ENCODE measurements at places on chromosomes 7 and 10. TPM values are rescaled to one million over a fixed set of nuclear protein-coding genes. Genes with fewer than 3 reads are reported as not detected.

DNA sequence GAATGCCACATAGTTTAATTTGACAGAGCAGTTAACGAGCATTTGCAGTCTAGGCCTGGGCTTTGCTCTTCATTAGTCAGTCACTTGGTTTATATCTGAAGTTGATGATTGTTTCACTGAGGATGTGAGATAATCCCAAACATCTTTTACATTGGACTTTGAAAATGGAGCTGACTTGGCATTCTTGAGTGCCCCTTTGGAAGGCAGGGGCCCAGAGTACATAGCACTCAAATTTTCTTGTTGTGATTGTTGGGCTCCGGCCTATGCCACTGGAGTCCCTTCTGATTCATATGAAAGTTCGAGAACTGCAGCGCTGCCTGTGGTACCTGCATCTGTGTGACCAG lies 21.9 kb downstream of the DNAJB6 start:
- no peak overlapping the region for H3K27ac ChIP-seq
- H3K27me3 ChIP-seq, result no peaks in the 10 kb centered on the region
- no peak for DNase-seq

The USP6NL gene
- 2.8 TPM for total RNA-seq

DNA sequence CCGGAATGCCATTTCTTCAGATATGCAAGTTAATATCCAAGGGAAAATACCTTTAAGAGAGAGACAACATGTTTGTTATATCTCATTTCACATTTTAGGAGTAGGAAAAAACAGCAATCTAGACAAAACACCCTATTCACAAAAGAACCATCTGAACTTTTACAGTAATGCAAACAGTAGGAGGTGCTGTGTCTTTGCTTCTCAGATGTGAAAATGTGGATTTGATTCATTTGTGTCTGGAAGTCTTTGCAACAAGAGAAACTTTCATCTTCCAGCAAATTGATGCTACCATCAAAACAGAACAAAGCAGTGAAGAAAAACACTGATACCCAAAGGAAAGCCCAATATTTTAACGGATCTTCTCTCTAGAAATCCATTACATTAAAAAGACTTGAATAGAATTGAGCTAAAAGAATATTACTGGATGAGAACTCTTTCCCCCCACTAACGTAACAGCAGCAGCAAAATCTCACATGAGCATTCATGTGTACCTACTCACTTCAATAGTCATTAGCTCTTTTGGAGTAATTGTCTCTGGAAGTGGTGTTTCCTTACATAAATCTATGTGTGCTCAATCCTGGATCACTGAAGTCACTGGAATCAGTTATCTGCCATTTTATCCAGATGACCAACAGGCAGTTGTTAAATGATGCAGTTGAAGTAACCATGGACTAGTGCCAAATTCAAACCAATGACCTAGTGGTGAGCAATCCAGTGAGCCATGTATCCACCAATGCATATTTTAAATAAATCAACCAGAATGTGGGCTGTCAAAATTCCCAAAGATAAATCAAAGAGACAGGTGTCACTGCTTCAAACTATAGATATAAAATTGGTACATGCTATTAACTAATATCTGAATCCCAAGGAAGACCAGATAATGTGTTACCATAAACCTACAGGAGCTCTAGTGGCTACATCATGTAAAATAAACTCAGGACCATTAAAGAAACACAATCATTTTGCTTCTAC lies 1.8 kb downstream of the SEMA3C start:
- DNase-seq, result no peak
- H3K4me3 ChIP-seq, result no peak overlapping the region
- H3K27me3 ChIP-seq, result no peaks in the 10 kb centered on the region

GRCh38 chr10:5393529-5393928 lies 11.1 kb downstream of the TUBAL3 start:
- H3K36me3 ChIP-seq, result no peaks in the 10 kb centered on the region
- no peak overlapping the region for H3K4me3 ChIP-seq
- no peak overlapping the region for H3K27ac ChIP-seq
- no peak for DNase-seq

- H3K27me3 ChIP-seq, result peaks cover 1% of the 10 kb centered on the region
- no peaks in the 10 kb centered on the region for H3K4me1 ChIP-seq
- no peaks in the 10 kb centered on the region for H3K36me3 ChIP-seq
- DNase-seq, result no peak
- no peak overlapping the region for H3K4me3 ChIP-seq
- no peak overlapping the region for H3K27ac ChIP-seq
These were observed 38.9 kb downstream of the ECHDC3 start for GRCh38 chr10:11781114-11781513.

- H3K36me3 ChIP-seq, result no peaks in the 10 kb centered on the region
- peaks cover 16% of the 10 kb centered on the region for H3K4me1 ChIP-seq
- no peak overlapping the region for H3K4me3 ChIP-seq
- DNase-seq, result no peak
- peaks cover 49% of the 10 kb centered on the region for H3K27me3 ChIP-seq
- H3K27ac ChIP-seq, result no peak overlapping the region
These were observed 1.7 kb upstream of the CFAP43 start for GRCh38 chr10:104233817-104234216.

- no peaks in the 10 kb centered on the region for H3K27me3 ChIP-seq
- H3K4me1 ChIP-seq, result no peaks in the 10 kb centered on the region
- H3K27ac ChIP-seq, result peak overlapping the region; percentile 26
These were observed 158.4 kb upstream of the NEBL start for GRCh38 chr10:21055339-21056135.

The SFRP5 gene
- total RNA-seq, result not detected

The CFTR gene
- not detected for total RNA-seq

- H3K36me3 ChIP-seq, result no peaks in the 10 kb centered on the region
- DNase-seq, result no peak
- no peaks in the 10 kb centered on the region for H3K4me1 ChIP-seq
- no peaks in the 10 kb centered on the region for H3K27me3 ChIP-seq
These were observed 169.5 kb downstream of the CPED1 start for GRCh38 chr7:121157885-121158590.

GRCh38 chr7:91949221-91950009 lies 8.8 kb downstream of the AKAP9 start:
- no peaks in the 10 kb centered on the region for H3K4me1 ChIP-seq
- no peak overlapping the region for H3K4me3 ChIP-seq
- H3K36me3 ChIP-seq, result no peaks in the 10 kb centered on the region
- DNase-seq, result peak; percentile 19
- H3K27me3 ChIP-seq, result no peaks in the 10 kb centered on the region

DNA sequence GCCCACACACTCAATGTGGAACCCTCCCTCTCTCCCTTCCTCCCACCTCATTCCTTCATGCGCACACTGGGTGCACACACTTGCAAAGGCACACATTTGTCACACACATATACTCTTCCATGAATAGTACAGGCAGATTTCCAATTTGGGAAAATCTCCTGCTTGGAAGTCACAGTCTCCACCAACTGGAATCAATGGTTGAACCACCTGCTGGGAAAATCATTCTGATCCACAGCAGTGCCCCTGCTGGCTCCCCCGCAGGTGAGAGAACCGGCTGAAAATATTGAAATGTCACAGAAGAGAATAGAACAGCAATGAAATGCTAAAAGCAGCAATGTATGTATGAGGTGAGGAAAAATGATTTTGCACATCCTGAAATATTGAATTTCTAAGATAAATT lies 232.7 kb downstream of the ADAM12 start:
- H3K27me3 ChIP-seq, result no peaks in the 10 kb centered on the region
- peak overlapping the region; percentile 57 for H3K4me3 ChIP-seq
- no peak for DNase-seq
- no peak overlapping the region for H3K27ac ChIP-seq
- no peaks in the 10 kb centered on the region for H3K36me3 ChIP-seq
- no peaks in the 10 kb centered on the region for H3K4me1 ChIP-seq

The LIPM gene
- not detected for total RNA-seq

DNA sequence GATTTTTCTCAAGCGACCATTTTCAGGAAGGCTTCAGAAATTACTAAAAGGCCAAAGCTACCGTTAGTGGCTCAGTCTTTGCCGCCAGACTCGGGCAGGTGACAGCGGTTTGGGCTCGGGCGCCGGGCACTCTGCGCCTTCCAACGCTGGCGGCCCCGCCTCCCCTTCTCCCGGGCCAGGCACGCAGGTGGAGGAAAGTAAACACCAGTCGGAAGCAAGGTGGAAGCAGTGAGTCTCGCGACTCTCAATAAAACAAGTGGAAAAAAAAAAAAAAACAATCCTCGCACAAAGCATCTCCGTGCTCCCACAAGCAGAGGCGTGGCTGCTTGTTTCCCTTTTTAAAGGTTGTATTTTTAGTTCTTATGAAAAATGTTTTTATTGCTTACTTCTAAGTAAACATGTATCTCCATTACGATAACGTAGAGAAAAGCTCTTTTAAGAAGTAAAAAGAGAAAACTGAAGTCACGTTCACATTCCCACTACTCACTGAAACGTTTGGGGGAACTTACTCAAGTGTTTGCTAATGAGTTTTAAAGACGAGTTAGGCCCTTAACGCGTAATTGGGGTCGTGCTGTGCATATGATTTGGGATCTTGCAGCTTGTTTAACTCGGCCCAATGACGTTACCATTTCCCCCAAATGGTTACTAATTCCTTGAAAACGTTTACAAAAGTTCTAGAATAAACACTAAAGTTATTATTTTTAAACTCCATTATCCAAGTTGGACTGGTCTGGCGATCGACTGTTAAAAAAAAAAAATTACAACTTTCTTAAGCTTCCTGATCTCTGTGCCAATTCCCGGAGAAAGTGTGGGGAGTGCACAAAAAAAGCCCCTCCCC lies 864 bp downstream of the CDCA7L start:
- H3K27me3 ChIP-seq, result no peaks in the 10 kb centered on the region
- peak overlapping the region; percentile 29 for H3K27ac ChIP-seq
- H3K36me3 ChIP-seq, result no peaks in the 10 kb centered on the region
- peaks cover 38% of the 10 kb centered on the region for H3K4me1 ChIP-seq

- H3K4me1 ChIP-seq, result no peaks in the 10 kb centered on the region
- no peaks in the 10 kb centered on the region for H3K36me3 ChIP-seq
- no peak overlapping the region for H3K27ac ChIP-seq
- H3K27me3 ChIP-seq, result peaks cover 4% of the 10 kb centered on the region
- DNase-seq, result peak; percentile 48
These were observed 45.6 kb upstream of the SCIN start for GRCh38 chr7:12524794-12525386.

The ATRNL1 gene
- total RNA-seq, result not detected

GRCh38 chr7:11332865-11333228 lies 359.2 kb downstream of the PHF14 start:
- no peak overlapping the region for H3K4me3 ChIP-seq
- no peak for DNase-seq

The WDR91 gene
- 34.9 TPM for total RNA-seq

DNA sequence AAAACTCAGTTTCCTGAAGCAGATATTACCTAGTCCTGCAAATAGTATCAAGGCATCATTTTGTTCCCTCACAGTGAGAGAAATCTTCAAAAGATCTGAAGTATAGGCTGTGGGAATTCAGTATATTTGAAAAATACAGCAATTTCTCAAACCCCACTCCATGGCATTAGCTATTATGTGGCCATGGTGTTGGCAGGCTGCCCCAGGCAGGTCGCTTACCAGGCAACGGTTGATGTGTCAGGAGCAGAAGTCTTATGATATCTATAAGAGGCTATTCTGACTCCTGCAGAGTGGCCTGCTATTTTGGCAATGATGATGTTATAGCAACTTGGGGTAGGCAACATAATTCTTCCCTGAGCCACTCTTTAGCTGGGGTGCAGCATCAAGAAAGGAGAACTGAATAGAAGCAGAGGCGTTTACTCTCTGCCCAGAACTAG lies 187.9 kb downstream of the PLXDC2 start:
- H3K27ac ChIP-seq, result no peak overlapping the region
- no peak for DNase-seq
- H3K27me3 ChIP-seq, result no peaks in the 10 kb centered on the region
- H3K4me3 ChIP-seq, result no peak overlapping the region

The TAS2R3 gene
- 0.59 TPM for total RNA-seq

The DDIT4 gene
- 403 TPM for total RNA-seq

DNA sequence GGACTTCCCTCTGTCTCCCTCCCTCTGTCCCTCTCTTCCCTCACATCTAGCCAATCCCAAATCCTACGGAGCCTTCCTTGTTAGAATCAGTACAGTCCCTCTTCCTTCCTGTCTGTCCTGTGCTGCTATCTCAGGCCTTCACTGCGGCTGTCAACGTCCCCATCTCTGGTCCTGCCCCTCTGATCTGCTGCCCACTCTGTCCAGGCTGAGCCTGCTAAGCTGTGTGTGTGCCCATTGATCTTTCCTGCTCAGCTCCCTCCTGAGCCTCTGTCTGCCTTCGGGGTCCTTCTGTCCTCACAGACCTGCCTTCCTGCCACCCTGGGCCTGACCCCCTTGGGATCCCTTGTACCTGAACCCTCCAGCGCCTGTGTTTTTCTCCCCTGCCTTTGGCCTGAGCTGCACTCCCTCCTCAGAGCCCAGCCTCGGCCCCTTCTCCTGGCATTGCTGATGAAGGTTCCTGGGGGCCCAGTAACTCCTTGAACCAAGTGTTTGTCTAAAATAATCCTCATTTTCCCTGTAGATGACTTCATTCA lies 182.1 kb upstream of the SHH start:
- no peak for DNase-seq
- no peaks in the 10 kb centered on the region for H3K27me3 ChIP-seq
- H3K36me3 ChIP-seq, result no peaks in the 10 kb centered on the region
- H3K4me1 ChIP-seq, result peaks cover 12% of the 10 kb centered on the region

GRCh38 chr10:92844746-92845145 lies 3.6 kb upstream of the EXOC6 start:
- H3K27me3 ChIP-seq, result no peaks in the 10 kb centered on the region
- H3K27ac ChIP-seq, result no peak overlapping the region
- DNase-seq, result no peak
- H3K4me3 ChIP-seq, result no peak overlapping the region
- H3K4me1 ChIP-seq, result peaks cover 10% of the 10 kb centered on the region
- H3K36me3 ChIP-seq, result no peaks in the 10 kb centered on the region

The CTAGE8 gene
- not detected for total RNA-seq

- no peaks in the 10 kb centered on the region for H3K27me3 ChIP-seq
- H3K36me3 ChIP-seq, result peaks cover 13% of the 10 kb centered on the region
- H3K27ac ChIP-seq, result no peak overlapping the region
- DNase-seq, result no peak
- H3K4me1 ChIP-seq, result peaks cover 3% of the 10 kb centered on the region
- no peak overlapping the region for H3K4me3 ChIP-seq
These were observed 151.6 kb downstream of the SND1 start for GRCh38 chr7:127803626-127804025.

The PGAM2 gene
- 1.1 TPM for total RNA-seq

GRCh38 chr10:101779544-101780186 lies 3.6 kb downstream of the NPM3 start:
- H3K36me3 ChIP-seq, result peaks cover 3% of the 10 kb centered on the region
- DNase-seq, result peak; percentile 74

The LIPF gene
- not detected for total RNA-seq

- DNase-seq, result no peak
- no peaks in the 10 kb centered on the region for H3K36me3 ChIP-seq
- H3K27me3 ChIP-seq, result no peaks in the 10 kb centered on the region
These were observed 832.1 kb downstream of the SORCS3 start for GRCh38 chr10:105473170-105473569.

- no peak overlapping the region for H3K27ac ChIP-seq
- no peaks in the 10 kb centered on the region for H3K27me3 ChIP-seq
- no peak overlapping the region for H3K4me3 ChIP-seq
- DNase-seq, result no peak
These were observed 38.1 kb downstream of the FAM107B start for GRCh38 chr10:14736600-14737081.

GRCh38 chr7:56033671-56034432 lies 17.4 kb downstream of the PSPH start:
- H3K4me3 ChIP-seq, result peak overlapping the region; percentile 77
- H3K36me3 ChIP-seq, result no peaks in the 10 kb centered on the region
- H3K27ac ChIP-seq, result peak overlapping the region; percentile 60

The BTRC gene
- total RNA-seq, result 17.8 TPM

GRCh38 chr7:38934536-38934935 lies 25.5 kb upstream of the VPS41 start:
- H3K36me3 ChIP-seq, result no peaks in the 10 kb centered on the region
- no peaks in the 10 kb centered on the region for H3K4me1 ChIP-seq
- no peak overlapping the region for H3K27ac ChIP-seq
- no peak for DNase-seq

Measured in CD4-positive, CD25-positive, alpha-beta regulatory T cell (primary cell).